ENCODE measurements at places on chromosomes 5 and 9.
A peak's percentile ranks its signal among the peaks of the same experiment; 100 is the strongest.

DNA sequence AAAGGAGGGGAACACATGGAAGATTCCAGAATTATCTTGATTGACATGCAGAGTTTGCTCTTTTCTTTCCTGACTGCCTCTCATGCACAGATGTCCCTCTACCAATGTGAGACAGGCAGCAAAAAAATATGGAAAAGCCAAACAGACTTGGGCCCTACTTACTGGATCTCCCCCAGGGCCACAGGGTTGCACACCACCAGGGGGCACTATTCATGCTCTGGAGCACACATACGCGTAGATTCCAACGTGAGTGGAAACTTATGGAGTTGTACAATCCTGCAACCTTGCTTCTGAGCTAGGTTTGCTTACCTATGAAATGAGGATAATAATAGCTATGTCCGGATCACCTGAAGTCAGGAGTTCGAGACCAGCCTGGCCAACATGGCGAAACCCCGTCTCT lies 319.5 kb downstream of the ARHGEF28 start:
- DNase-seq, result no peak

DNA sequence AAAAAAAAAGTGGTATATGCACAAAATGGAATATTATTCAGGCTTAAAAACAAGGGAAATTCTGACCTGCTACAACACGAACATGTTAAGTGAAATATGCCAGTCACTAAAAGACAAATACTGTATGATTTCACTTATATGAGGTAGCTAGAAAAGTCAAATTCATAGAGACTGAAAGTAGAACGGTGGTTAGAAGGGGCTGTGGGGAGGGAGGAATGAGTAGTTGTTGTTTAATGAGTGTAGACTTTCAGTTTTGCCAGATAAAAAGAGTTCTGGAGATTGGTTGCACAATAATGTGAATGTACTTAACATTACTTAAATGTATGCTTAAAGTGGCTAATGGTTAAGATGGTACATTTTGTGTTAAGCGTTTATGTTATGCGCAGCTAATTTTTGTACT lies 79.5 kb upstream of the IL12B start:
- DNase-seq, result no peak

GRCh38 chr5:159444441-159445082 lies 114.3 kb upstream of the IL12B start:
- DNase-seq, result no peak

DNA sequence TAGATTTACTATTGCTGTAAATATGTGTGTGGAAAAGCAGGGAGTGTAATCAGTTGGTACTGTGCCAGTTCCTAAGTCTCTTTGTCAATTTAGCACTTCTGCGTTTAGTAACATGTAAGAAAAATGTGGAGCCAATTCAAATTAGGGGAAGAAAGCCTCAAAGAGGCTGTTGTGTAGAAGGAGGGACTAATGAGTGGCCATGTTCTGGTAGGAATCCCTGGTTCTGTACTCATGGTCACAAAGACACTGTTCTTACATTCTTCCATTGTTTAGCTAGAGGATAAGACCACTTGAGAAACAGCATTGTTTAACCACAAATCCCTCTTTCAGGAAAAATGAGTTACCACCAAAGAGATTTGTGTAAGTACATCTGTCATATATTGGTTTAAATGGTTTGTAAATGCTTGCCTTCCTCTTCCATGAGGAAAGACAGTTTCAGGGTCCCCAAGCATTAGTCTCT lies 14.9 kb downstream of the ARHGEF28 start:
- DNase-seq, result no peak

GRCh38 chr9:77916820-77917219 lies 114.8 kb downstream of the GNAQ start:
- no peak for DNase-seq

- DNase-seq, result no peak
Measured at GRCh38 chr5:172707285-172708182, 63.5 kb downstream of the DUSP1 start.

- DNase-seq, result no peak
Measured at GRCh38 chr5:132662925-132663770, 5.2 kb downstream of the IL13 start.

DNA sequence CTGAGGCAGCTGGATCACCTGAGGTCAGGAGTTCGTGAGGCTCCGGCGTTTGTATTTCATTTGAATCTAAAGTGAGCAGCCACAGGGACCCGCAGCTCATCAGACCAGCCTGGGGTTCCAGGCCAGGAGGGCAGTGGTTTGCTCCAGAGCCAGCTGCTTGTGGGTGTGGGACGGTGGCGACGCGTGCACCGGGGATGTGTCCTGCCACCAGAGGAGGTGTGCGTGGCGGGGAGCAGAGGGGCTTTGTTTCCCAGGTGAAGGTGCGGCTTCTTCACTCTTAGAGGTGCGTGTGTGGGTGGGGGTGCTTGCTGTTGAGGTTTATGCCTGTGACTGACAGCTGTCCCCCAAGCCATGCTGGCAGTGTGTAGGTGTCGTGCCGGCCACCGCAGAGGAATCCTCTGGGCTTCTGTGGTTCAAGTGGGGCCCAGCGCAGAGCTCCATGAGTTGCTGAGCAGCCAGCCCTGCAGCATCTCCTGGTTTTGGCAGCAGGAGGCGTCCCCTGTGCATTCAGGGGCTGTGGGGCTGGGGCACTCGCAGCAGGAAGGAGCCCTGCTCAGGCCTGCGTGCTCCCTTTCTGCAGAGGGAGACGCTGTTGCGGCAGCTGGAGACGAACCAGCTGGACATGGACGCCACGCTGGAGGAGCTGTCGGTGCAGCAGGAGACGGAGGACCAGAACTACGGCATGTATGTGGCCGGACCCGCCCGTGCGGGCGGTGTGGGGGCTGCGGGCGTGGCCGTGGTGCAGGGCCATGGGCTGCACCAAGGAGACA lies 6.9 kb upstream of the AJM1 start:
- peak; percentile 20 for DNase-seq

DNA sequence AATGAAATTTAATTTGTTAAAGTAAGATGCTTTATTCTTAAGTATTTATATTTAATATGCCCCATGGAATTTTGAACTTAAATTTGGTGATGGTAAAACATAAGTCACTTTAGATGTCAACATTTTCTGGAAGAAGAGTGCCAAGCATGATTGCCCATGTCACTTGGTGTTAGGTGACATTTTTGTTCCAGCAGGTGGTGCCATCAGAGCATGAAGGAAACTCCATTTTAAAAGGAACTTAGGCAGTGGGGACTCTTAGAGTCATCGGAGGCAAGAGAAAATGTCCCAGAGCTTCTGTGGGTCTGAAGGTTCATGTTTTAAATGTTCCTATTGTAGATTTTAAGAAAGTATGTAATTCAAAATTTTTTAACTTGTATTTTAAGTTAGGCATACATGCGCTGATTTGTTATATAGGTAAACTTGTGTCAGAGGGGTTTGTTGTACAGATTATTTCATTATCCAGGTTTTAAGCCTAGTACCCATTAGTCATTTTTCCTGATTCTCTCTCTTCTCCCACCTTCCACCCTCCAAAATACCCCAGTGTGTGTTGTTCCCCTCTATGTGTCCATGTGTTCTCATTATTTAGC lies 789.3 kb downstream of the SEMA5A start:
- peak; percentile 25 for DNase-seq

- DNase-seq, result no peak
Measured at GRCh38 chr5:124132843-124133242, 613.6 kb downstream of the ZNF608 start.

GRCh38 chr9:134758949-134759607 lies 117.5 kb downstream of the COL5A1 start:
- peak; percentile 59 for DNase-seq

DNA sequence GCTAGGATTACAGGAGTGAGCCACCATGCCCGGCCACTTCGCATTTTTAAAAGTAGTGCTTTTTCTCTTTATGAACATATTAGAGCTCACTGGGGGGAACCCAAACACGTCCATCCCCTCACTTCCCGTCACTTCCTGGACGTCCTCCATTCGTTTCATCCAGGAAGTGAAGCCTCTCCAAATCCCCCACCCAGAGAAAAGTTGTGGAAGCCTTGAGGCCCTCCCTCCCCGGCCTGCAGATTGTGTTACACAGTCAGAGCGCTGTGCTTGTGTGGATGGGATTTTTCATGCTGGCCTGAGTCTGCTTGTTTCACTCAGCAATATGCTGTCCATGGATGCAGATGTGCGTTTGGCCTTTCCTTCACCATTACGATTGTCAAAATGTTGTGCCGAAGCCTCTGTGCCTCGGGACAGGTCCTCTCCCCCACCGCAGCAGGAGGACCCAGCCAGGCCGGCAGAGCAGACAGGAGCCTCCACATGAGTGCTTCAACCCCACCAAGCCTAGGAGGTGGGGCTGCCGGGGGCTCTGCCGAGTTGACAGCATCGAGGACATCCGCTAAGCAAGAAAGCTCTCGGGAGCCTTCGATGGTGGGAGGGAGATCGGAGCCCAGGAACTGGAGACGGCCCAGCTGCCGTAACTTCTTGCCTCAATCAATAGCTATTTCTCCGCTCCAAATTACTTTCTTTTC lies 121.6 kb upstream of the PPP1R26 start:
- peak; percentile 73 for DNase-seq

DNA sequence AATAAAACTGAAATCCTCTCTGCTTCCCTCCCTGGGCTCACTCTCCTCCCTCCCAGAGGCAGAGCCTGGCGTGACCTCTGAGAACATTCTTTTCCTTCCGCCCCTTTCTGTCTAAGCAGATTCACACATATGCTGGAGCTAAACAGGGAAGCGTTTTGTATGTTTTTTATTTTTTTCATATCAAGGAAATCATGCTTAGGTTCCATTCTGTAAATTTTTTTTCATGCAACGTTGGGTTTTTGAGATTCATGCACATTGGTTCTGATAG lies 20.2 kb upstream of the BARHL1 start:
- no peak for DNase-seq

DNA sequence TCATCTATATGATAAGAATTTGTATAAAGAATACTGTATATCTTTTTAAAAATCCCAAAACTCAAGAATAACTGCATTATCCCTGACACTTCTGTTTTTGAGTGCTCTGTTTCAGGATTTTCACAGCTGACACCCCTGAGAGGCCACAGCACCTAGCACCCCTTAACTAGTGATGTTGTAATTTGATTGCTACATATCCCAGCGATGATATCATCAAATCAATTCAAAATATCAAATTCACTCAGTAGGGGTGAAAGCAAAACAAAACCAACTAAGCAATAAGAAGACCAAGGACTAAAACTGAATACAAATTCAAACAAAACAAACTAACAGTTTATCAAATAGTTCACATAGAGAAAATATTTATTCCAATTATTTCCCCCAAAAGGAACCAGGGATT lies 184.3 kb downstream of the MCTP1 start:
- DNase-seq, result no peak

DNA sequence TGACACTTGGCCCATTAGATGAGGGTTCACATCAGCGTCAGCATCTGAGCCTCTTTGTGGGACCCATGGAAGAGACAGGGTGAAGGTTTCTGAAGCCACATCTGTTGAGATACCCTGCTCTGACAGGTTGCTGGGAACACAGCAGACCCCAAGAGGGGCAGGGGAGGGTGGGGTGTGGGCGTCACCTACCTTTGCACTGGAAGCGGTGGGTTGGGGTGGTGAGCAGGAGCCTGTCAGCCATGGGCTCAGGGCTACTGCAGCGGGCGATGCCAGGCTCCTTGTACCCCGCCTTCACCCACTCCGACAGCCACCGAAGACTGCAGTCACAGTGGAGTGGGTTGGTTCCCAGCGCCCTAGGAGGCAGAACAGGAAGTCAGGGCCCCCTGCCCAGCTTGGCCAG lies 131.5 kb upstream of the PANK3 start:
- no peak for DNase-seq

GRCh38 chr5:87825583-87825982 lies 412.9 kb upstream of the CCNH start:
- no peak for DNase-seq

GRCh38 chr5:12392246-12392645 lies 488.0 kb upstream of the CTNND2 start:
- no peak for DNase-seq

- no peak for DNase-seq
Measured at GRCh38 chr5:116778651-116779280, 204.1 kb upstream of the SEMA6A start.

DNA sequence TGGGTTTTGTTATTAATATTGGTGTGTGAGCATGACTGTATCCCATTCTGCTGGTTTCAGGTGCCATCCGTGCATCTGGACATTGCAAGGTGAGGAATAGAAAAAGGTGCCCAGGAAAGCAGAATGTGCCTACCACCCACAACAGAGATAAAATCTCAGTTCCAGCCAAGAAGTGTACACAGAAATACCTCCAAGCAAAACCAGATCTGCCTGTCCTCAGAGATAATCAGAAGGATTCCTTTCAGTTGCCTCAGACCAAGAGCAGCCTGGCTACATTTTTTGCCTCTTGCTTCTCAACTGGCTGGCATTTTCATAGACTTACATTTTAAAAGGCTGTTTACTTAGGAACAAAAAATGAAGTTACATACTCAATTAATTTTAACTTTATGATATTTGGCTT lies 12.1 kb upstream of the ABLIM3 start:
- DNase-seq, result no peak

DNA sequence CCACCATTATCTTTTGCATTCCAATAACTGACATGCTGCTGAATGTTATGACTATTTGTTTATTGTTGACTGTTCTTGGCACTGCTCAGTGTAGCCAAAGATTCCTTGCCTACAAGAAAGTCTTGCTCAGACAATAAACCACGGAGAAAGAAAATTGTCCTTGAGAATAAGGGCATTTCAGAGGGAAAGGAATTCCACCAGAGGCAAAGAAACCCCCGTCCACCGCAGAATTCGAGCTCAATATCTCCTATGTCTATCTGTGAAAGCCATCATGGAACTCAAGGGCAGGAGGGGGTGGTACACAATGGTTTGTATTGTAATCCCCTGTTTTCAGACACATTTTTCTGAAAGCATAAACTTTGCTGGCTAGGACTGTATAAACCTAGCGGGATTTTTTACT lies 70.3 kb upstream of the ADAMTS16 start:
- no peak for DNase-seq

GRCh38 chr9:79301085-79301484 lies 270.7 kb upstream of the TLE4 start:
- DNase-seq, result no peak

All from right hindlimb (tissue), 1 donor.